ENCODE measurements at places on chromosomes 16 and 17. TPM values are rescaled to one million over a fixed set of nuclear protein-coding genes. Genes with fewer than 3 reads are reported as not detected.

PLSCR3 gene
- 18.7 TPM for total RNA-seq

EME1 gene
- total RNA-seq, result 0.51 TPM

EPX gene
- total RNA-seq, result not detected

TNS4 gene
- not detected for total RNA-seq

NLGN2 gene
- total RNA-seq, result 12.1 TPM

SLC6A2 gene
- total RNA-seq, result not detected

HOXB4 gene
- total RNA-seq, result 8.9 TPM

TEKT5 gene
- total RNA-seq, result 0.26 TPM

C16orf74 gene
- 5.4 TPM for total RNA-seq

CTRB2 gene
- not detected for total RNA-seq

C17orf67 gene
- total RNA-seq, result 1.7 TPM

DYNLRB2 gene
- 0.26 TPM for total RNA-seq

FBXW10 gene
- total RNA-seq, result under 0.01 TPM

KRT9 gene
- not detected for total RNA-seq

SLC2A4 gene
- under 0.01 TPM for total RNA-seq

KRTAP16-1 gene
- total RNA-seq, result not detected

C17orf113 gene
- total RNA-seq, result 0.26 TPM

KRTAP4-2 gene
- total RNA-seq, result not detected

FBXO39 gene
- total RNA-seq, result 0.66 TPM

TBC1D28 gene
- total RNA-seq, result not detected

PYDC1 gene
- total RNA-seq, result not detected

PDILT gene
- total RNA-seq, result not detected

KRTAP4-8 gene
- not detected for total RNA-seq

SCARF1 gene
- 0.99 TPM for total RNA-seq

CDH5 gene
- total RNA-seq, result under 0.01 TPM

NKD1 gene
- under 0.01 TPM for total RNA-seq

Data from fibroblast of lung (primary cell).